ENCODE measurements at places on chromosomes 7 and 10.

- DNase-seq, result peak; percentile 64
Measured at GRCh38 chr7:40586197-40586596, 451.4 kb downstream of the SUGCT start.

GRCh38 chr7:5697754-5698424 is 83.6 kb downstream of the RNF216 start:
- no peak for DNase-seq

- DNase-seq, result peak; percentile 35
Measured at GRCh38 chr10:8054244-8054493, 319 bp upstream of the GATA3 start.

- peak; percentile 56 for DNase-seq
Measured at GRCh38 chr10:97683556-97684367, 3.3 kb downstream of the AVPI1 start.

DNA sequence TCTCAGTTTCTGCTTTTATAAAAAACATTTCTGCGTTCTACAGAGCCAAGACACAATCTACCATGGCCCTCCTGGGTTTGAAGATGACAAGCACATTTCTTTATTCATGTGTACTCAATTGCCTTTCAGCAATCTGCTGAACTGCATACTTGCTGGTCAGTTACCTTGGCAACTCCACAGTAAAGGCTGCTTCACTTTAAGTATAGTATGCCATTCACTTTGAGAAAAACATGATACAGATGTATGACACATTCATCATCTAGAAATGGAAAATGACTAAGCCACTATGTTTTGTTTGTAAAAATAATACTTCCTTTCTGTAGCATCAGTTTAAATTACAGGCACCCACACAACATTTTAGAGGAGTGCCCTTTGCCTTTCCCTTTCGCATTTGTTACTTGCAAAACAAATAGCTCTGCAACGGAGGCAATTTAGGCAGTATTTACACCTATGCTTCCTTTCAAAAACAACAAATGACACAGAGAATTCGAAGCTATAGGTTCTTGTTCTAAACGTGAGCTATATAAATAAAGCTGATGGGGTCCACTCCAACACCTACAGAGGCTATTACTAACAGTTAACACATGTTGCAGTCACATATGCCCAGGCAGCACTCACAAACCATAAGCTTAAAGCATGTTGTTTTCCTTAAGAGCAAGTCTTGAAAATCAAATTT is 23.5 kb downstream of the SGCE start:
- peak; percentile 87 for DNase-seq

DNA sequence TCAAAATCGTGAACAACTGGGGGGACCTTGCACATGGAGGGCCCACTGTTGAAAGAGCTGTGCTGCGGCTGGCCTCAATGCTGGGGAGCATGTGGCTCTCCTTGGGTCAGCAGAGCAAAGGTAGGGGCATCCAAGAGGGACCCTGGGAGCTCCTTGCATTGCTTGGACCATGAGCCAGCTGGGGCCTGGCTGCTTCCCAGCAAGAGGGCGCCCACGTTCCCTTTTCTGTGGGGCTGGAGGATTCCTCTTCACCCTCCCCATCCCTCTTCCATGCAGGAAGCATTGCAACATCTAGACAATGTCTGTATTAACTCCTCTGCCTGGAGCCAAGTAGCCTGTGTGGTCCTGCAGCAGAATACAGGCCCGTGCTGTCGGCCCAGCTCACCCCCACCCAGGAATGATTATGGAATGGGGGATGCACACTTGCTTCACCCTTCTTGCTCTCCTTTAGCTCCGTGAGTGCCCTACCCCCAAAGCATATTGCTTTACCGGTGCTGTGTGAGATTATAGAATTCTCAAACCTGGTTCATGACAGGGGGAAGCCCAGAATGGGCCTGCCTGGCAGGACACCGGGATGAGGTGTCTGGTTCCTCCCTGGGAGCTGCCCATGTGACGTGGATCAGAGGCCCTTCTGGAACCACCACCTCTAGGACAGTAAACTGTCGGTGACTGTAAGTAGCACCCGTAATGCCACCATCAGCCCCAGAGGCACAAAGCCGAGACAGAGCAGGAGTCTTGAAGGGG is 61.9 kb downstream of the SYPL1 start:
- DNase-seq, result peak; percentile 78

DNA sequence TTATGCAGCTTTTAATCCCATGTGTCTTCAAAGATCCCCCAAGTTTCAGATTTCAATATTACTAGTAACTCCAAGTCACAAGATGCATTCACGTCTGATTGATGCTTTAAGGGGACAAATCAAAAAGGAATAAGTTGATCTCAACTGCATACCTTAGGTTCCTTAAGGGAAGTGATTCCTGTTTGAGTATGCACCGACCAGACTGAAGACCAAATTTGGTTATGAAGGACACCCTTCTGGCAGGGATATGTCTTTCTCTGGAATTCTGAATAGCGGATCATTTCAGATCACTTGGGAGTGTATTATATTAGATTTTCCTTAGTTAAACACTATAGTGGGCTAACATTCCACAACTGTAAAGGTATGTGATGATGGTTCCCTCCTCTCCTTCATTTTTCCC is 4.3 kb downstream of the KIF5B start:
- DNase-seq, result no peak

GRCh38 chr7:112699725-112700513 is 90.3 kb downstream of the TMEM168 start:
- no peak for DNase-seq

- DNase-seq, result no peak
Measured at GRCh38 chr7:83559887-83560286, 89.1 kb downstream of the SEMA3E start.

GRCh38 chr10:17652585-17652984 is 8.6 kb downstream of the STAM start:
- DNase-seq, result peak; percentile 25

DNA sequence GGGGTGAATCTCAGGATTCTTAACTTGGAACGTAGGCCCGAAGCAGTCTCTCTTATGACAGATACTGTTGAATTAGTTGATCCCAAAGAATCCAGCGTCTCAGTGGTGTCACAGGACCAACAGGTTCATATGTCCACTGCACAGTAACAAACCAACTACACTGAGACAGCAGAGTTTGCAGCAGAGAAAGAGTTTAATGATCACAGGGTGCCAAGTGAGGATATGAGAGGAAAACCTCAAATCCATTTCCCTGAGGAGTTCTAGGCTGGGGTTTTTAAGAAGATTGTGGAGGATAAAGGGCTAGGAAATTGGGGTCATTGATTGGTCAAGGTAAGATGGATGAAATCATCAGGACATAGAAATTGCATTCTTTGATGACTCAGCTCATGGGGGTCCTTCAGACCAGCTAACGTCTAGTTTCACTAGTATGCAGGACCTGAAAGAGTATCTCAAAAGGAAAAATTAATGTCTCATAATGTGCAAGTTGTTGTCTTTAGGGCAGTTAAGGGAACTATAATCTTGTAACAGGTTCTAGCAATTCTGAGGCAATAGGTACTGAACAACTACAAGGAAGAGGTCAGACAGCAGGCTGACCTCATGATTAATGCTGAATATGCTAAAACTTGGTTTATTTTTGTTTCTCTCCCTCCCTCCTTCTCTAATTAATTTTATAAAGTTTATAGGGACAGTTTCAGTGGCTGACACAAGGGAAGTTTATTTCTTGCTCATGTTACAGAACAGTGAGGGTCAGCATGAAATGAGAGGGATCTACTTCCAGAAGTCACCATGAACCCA is 310.9 kb upstream of the NEBL start:
- DNase-seq, result no peak

- no peak for DNase-seq
Measured at GRCh38 chr10:107033799-107034422, 130.6 kb downstream of the SORCS1 start.

GRCh38 chr10:69738858-69739435 is 62.8 kb upstream of the COL13A1 start:
- DNase-seq, result no peak

- peak; percentile 68 for DNase-seq
Measured at GRCh38 chr10:28841625-28842024, 164.3 kb downstream of the BAMBI start.

DNA sequence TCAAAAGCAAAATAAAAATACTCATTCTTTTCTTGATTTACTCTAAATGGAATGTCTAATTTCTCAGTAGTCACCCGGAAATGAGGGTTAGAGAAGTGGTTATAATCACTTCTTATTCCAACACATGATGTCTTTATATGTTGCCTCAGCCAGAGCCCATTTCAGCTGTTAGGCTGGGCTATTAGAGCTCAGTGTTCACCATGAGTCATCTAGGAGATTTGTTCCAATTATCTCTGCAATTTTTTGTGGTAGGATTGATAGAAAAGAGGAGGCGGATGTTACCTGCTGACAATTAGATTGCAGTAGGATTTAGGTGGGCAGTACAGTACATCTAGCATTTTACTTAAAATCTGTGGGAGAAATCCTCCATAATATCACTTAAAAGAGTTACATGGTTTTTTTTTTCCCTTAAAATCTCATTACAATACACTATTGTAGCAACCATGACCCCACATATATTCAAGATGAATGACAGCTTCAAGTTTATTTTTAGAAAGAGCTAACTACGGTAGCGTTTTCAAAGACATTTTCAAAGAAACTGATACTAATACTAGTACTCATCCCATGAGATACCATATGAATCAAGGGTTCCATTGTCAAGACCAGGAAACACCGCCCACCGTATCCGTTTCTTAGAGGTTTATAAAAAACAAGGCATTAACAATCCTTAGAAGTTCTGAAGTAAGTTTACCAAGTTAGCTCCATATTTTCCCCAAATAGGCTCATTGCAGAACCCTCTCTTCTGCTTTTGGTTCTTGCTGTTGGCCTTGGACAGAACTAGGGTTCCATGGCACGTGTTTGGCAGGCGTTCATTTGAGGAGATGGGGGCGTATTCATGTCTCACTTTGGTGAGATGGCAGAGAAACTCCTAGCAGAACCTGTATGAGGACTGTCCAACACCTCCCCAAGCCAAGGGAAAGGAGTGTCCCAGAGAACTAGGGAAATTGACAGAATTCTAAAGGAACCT is 10.4 kb downstream of the CPA2 start:
- DNase-seq, result peak; percentile 65

DNA sequence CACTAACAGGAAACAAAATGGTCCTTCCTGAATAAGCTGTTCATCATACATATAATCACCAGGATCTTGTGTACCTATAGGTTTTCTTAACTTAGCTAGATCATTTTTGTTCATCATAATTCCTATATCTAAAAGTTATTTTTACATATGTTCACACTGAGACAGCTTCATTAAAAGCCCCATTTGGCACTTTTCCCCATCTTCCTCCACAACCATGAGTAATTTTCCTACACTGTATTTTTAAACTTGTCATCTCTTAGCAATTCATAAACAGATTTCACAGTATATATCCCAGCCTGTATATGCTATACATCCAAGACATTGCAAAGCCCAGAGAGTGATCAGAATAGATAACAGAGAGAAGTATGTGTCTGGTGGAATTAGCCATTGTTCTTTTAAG is 28.3 kb downstream of the ZNF365 start:
- DNase-seq, result no peak

DNA sequence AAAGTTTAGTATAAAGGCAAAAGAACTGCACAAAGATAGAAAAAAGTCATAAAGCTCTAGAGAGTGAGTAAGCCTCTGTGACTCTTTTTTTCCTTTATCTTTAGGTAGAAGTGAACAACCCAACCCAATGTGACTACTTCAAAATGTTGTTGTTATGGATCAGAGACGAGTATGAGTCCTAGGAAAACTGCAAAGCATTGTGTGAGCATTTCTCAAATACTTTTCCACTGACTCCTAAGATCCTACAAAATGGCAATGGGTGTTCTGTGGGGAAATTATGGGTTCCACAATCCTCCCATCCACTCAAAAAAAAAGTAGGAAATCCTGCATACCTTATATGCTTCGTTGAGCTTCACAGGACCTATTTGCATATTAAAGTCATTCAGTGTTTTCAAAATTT is 177.1 kb downstream of the DGKI start:
- DNase-seq, result peak; percentile 52

GRCh38 chr7:68205826-68206225 is 1209.2 kb downstream of the TYW1 start:
- DNase-seq, result no peak

GRCh38 chr7:90599038-90599437 is 2.9 kb downstream of the CDK14 start:
- no peak for DNase-seq

- no peak for DNase-seq
Measured at GRCh38 chr7:79598351-79598750, 144.9 kb upstream of the MAGI2 start.

GRCh38 chr7:11753433-11753832 is 78.6 kb downstream of the THSD7A start:
- DNase-seq, result no peak

GRCh38 chr7:101747879-101748345 is 69.5 kb upstream of the CUX1 start:
- no peak for DNase-seq

DNA sequence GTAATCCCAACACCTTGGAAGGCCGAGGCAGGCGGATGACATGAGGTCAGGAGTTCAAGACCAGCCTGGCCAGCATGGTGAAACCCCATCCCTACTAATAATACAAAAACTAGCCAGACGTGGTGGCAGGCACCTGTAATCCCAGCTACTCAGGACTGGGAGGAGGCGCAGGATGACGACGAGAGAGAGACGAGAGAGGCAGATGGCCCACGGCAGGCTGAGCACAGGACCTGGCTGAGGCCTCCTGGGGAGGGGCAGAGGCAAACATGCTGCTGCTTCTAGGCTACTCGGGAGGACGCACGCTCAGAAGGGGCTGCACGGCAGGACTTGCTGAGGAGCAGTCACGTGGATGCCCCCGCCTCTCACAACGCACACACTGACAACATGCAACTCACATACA is 22.4 kb downstream of the DIP2C start:
- DNase-seq, result no peak

GRCh38 chr7:133428326-133428725 is 175.4 kb downstream of the EXOC4 start:
- peak; percentile 36 for DNase-seq

- DNase-seq, result peak; percentile 40
Measured at GRCh38 chr7:79290841-79291497, 162.5 kb downstream of the MAGI2 start.

- no peak for DNase-seq
Measured at GRCh38 chr10:130400890-130401289, 264.7 kb downstream of the GLRX3 start.

GRCh38 chr10:129390726-129391125 is 76.3 kb upstream of the MGMT start:
- DNase-seq, result no peak

GRCh38 chr7:9711259-9711918 is 1262.3 kb upstream of the PHF14 start:
- no peak for DNase-seq

- no peak for DNase-seq
Measured at GRCh38 chr10:79181698-79182521, 113.1 kb downstream of the ZMIZ1 start.

DNA sequence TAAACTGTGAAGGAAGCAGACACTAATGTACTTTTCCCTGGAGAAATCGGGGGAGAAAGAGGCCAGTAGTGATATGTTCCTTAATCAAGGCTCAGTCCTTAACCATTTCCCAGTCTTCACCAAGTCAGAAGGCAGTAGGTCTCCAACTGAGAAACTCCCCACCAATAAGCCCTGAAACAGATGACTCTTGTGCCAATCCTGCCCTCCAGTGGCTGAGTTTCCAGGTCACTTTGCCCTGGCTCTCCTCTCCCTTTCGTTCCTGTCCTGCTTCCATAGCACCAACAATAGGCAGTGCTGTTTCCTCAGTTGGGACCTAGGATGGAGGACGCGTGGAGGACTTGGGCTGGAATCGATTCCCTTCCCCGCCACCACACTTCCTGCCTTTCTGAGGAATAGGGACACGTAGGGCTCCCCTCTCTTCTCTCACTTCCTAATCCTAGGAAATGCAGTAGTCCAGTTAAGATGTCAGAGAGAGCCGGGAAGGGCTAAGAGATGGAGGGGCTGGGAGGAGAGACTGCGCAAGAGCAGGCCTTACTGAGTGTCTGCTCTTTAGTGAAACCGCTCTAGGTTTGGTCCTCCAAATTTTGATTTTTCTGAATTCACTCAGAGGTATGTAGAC is 23.4 kb downstream of the ATOH7 start:
- DNase-seq, result peak; percentile 83

All from adipocyte (in vitro differentiated cells).